Natural killer cell treated with Interleukin-12 subunit alpha and Interleukin-12 subunit beta and Interleukin-15 and Interleukin-18, amount 100 ng/mL, for 72 hours (primary cell): ENCODE measurements at places on chromosomes 3 and 15. TPM values are rescaled to one million over a fixed set of nuclear protein-coding genes. Genes with fewer than 3 reads are reported as not detected.

DNA sequence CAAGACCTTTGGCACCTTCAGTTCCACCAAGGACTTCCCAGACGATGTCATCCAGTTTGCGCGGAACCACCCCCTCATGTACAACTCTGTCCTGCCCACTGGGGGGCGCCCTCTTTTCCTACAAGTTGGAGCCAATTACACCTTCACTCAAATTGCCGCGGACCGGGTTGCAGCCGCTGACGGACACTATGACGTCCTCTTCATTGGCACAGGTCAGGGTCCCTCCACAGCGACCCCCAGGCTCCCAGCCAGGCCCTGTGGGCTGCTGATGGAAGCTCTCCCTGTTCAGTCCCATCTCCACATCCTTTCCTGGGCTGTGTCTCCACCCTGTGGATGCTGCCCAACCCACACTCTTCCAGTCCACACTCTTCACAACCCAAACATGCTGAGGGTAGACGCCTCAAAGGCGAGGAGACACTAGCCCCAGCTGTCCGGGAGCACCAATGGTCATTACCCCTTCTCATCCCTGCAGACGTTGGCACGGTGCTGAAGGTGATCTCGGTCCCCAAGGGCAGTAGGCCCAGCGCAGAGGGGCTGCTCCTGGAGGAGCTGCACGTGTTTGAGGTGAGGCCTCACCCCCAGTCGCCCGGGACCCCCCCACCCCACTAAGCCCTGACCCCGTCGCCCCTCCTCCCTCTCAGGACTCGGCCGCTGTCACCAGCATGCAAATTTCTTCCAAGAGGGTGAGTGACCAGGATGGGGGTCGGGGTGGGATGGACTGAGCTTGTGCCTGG is 4.3 kb upstream of the LSMEM2 start:
- peak; percentile 79 for DNase-seq

- no peak for DNase-seq
Measured at GRCh38 chr3:126714921-126715320, 10.9 kb downstream of the CHCHD6 start.

DNA sequence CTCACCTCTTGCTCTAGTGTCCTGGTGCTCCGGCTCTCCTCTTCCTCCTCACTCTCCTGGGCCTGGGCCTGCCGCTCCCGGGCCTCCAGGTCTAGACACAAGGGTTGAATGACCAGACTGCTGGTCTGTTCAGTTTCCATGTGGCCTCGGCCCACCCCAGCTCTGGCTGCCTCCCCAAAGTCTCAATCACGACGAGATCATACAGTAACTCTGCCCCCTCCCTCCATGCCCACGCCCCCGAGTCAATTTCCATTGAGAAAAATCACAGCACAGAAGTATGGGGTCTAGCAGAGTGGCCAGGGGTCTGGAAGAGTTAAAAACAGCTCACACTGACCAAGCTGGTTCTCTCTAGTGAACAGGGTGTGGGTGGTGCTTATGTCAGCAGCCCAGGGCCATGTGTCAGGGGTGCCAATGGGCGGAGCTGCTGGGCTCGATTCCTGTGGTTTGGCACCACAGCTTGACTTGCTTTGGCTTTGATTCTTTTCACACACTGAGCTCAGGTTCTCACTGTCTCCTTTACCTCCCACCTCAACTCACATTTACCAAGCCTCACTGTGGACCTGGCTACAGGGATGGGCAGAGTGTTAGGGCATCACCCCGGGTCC is 6.9 kb downstream of the C15orf62 start:
- DNase-seq = peak; percentile 79

Gene ZKSCAN7
- 4.9 TPM for total RNA-seq

Gene SPESP1
- not detected for total RNA-seq

Gene GUCA1C
- not detected for total RNA-seq

GRCh38 chr3:171173736-171174135 is 147.2 kb upstream of the SLC2A2 start:
- no peak for DNase-seq

DNA sequence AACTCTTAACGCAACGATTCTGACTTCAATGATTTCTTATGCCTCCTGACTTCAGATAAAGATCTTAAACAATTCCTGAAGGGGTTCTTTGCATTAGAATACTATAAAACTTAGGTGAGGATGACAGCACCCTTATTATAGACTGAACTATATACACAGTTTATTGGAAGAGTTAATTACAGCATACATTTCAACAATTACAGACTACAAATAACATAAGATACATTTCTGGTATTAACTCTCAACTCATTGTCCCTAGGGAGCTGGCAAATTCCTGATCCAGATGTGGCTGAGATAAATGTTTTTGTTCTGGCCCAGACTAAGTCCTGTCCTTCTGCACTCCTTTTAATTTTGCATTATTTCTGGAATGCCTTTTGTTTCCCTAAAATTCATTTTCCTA is 155.5 kb upstream of the TMC3 start:
- DNase-seq = no peak

Gene SLC28A1
- not detected for total RNA-seq

Gene CNBP
- 230 TPM for total RNA-seq

GRCh38 chr3:72821161-72821781 is 27.0 kb downstream of the SHQ1 start:
- DNase-seq = no peak

Gene NAA50
- total RNA-seq = 98.0 TPM

DNA sequence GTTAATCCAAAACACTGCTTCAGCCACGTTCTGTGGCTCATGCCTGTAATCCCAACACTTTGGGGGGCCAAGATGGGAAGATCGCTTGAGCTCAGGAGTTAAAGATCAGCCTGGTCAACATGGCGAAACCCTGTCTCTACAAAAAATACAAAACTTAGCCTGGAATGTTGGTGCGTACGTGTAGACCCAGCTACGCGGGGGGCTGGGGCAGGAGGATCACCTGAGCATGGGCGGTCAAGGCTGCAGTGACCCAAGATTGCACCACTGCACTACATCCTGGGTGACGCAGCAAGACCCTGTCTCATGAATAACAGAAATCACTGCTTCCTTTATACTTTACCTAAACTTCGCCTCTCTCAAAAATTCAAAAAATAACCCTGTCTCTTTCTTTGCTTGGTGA is 1325.0 kb upstream of the CADM2 start:
- DNase-seq = no peak

DNA sequence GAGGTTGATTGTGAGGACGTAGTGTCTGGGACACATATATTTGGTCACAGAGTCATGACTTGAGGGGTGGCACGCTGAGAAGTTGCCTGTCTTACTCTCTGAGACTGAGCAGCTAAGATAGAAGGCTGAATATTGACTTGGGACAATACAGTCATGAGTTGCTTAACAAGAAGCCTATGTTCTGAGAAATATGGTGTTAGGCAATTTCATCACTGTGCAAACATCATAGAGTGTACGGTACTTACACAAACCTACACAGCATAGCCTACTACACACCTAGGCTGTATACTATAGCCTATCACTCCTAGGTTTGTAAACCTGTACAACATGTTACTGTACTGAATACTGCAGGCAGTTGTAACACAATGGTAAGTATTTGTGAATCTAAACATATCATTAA is 30.3 kb upstream of the SPESP1 start:
- DNase-seq = no peak

DNA sequence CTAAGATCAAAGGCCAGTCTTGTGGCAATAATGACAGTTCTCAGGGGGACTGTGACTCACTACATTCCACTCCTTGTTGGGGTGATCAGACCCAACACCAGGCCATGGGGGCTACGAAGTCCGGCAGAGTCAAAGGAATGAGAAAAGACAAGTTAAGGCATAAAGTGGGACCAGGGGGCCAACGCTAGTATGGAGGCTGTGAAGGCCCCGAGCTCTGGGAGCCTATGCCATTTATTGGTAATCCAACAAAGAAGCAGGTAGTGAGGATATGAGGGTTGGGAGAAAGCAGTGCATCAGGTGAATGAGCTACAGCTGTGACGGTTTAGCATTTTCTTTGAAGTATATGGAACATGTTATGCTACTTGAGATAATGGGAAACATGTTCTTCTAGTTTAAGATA is 104.4 kb upstream of the C2CD4B start:
- no peak for DNase-seq

Gene SRGAP3
- 1.6 TPM for total RNA-seq

Gene CHL1
- total RNA-seq = not detected

DNA sequence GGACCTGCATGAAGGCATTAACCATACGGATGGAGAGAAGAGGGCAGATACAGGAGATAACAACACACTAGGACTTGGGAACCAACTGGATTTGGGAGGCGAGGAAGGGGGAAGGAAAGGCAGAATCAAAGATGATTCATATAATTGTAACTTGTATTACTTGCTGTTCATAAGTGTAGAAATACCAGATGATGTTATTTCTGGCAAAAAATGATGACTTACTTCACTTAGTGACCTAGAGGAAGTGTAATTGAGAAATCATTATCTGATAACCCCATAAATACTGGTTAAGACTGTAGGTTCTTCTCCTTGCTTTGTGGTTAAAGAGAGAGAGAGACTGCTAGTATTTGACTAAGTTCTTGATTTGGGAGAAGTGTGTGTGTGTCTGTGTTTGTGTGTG is 50.5 kb upstream of the GK5 start:
- no peak for DNase-seq

Gene GOLGA8S
- total RNA-seq = 2.4 TPM

Gene ACKR2
- 2.3 TPM for total RNA-seq

Gene PLXND1
- total RNA-seq = 4.8 TPM

DNA sequence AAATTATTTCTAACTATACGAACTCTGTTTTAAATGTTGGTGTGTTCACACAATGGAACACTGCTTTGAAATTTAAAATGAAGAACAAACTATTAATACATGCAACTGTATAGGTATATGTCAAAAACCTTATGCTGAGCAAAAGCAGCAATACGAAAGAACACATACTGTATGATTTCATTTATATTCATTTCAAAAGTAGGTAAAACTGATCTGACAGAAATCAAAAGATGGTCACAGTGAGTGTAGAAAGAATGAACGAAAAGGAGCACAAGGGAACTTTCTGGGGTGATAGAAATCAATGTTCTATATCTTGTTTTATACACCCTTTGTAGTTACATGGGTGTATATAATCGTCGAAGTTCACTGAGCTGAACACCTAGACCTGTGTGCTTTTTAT is 12.6 kb downstream of the ATP8B4 start:
- no peak for DNase-seq

- DNase-seq = no peak
Measured at GRCh38 chr3:73214846-73215245, 153.4 kb downstream of the EBLN2 start.

Gene PODXL2
- 3.1 TPM for total RNA-seq

DNA sequence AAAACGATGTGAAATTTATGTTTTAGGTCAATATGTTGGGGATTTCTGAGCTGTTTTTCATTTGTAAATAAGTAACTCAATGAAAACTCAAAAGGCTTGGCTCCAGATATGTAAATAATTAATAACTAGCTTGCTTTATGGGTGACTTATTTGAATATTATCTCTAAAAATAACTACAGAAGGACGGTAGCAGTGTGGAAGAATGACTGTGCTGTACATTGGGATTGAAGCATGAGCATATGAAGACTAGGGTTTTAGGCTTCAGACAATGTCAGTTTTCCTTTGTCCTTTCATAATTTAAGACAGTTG is 343.9 kb downstream of the GRM7 start:
- DNase-seq = no peak

DNA sequence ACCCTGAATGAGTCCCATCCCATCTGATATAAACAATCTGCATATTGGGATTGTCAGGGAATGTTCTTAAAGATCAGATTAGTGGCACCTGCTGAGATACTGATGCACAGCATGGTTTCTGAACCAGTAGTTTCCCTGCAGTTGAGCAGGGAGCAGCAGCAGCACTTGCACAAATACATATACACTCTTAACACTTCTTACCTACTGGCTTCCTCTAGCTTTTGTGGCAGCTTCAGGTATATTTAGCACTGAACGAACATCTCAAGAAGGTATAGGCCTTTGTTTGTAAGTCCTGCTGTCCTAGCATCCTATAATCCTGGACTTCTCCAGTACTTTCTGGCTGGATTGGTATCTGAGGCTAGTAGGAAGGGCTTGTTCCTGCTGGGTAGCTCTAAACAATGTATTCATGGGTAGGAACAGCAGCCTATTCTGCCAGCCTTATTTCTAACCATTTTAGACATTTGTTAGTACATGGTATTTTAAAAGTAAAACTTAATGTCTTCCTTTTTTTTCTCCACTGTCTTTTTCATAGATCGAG is 4.5 kb downstream of the B2M start:
- no peak for DNase-seq

Gene MYO5A
- total RNA-seq = 42.4 TPM

Gene TERC
- total RNA-seq = not detected

GRCh38 chr3:37903320-37903719 is 41.6 kb downstream of the CTDSPL start:
- DNase-seq = no peak

GRCh38 chr3:65485826-65486469 is 552.8 kb downstream of the MAGI1 start:
- DNase-seq = no peak

DNA sequence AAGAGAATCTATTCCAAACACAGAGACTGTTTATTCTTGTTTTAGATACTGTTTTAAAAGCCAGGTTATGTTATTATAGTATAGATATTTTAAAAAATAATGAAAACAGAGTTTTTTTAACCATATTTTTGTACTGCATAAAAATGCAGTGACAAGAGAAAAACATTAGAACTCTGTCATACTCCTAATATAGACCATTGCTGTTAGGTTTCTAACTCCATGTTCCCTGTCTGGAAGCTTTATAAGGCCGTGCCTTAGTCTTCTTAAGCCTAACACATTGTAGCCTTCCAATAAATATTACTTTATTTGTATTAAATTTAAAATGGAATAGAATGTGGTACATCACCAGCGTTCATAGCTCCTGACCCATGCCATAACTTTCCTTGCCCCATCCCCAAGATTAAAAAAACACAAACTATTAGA is 53.2 kb downstream of the MBNL1 start:
- DNase-seq = no peak

- peak; percentile 66 for DNase-seq
Measured at GRCh38 chr3:32460031-32460749, 42.5 kb downstream of the CMTM6 start.

GRCh38 chr3:178010306-178010705 is 525.9 kb upstream of the KCNMB2 start:
- no peak for DNase-seq

- DNase-seq = no peak
Measured at GRCh38 chr15:50542887-50543210, 3.6 kb downstream of the USP50 start.

DNA sequence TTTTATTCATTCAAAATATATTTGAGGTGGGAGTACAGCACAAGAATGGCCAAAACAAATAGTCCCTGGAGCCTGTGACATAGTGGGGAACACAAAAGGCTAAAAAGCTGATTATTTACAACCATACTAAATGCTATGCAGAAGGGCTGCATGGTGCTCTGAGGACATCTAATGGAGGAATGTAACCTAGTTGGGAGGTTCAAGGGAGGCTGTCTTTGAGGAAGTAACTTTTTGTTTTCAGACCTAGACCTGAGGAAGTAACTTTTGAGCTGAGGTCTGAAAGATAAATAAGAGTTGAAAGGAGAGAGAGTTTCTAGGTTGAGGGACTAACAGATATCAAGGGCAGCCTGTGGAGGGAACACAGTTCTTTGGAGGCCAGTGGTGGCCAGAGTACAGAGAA is 34.8 kb upstream of the RASA2 start:
- no peak for DNase-seq

GRCh38 chr15:63122002-63122875 is 578 bp downstream of the LACTB start:
- peak; percentile 97 for DNase-seq

GRCh38 chr3:24773798-24774197 is 279.1 kb upstream of the THRB start:
- no peak for DNase-seq

- DNase-seq = no peak
Measured at GRCh38 chr3:58840949-58841348, 174.4 kb upstream of the FAM3D start.
